Stimulated activated CD4-positive, alpha-beta T cell treated with anti-CD3 and anti-CD28 coated beads, Interleukin-15, amount 100 ng/mL, for 1 hour (primary cell): ENCODE measurements at places on chromosomes 1 and 21.

- no peak for DNase-seq
These were observed 9.3 kb upstream of the SRARP start for GRCh38 chr1:15994590-15995351.

DNA sequence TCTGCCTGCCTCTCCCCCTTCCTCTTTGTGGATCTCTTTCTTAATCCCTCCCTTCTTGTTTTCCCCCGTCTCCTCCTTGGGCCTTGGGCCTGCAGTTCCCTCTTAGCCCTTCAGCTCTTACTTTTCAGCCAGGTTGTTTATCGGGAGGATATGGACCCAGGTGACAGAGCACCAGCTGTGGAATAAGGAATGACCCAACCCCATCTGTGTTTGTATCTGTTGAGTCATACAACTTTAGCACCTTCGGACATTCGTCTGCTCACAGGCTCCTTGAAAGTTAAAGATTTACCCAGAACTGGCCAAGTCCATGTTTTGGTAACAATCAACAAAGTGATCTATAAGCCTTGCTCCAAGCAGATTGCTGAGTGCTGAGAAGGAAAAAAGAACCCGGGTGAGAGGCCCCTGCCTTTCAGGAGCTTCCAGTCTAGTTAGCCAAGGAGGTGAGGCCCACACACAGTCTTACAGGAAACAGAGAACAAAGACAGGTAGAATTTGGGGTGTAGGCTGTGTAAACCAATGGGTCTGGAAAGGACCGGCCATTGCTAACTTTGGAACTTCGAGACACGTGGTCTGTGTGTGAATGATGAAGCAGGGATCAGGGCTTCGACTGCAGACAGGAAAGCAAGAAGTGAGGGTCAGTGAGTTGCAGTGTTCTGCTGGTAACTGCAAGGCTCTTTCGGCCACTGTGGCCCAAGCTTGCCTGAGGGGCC lies 66.7 kb upstream of the F3 start:
- DNase-seq, result no peak

DNA sequence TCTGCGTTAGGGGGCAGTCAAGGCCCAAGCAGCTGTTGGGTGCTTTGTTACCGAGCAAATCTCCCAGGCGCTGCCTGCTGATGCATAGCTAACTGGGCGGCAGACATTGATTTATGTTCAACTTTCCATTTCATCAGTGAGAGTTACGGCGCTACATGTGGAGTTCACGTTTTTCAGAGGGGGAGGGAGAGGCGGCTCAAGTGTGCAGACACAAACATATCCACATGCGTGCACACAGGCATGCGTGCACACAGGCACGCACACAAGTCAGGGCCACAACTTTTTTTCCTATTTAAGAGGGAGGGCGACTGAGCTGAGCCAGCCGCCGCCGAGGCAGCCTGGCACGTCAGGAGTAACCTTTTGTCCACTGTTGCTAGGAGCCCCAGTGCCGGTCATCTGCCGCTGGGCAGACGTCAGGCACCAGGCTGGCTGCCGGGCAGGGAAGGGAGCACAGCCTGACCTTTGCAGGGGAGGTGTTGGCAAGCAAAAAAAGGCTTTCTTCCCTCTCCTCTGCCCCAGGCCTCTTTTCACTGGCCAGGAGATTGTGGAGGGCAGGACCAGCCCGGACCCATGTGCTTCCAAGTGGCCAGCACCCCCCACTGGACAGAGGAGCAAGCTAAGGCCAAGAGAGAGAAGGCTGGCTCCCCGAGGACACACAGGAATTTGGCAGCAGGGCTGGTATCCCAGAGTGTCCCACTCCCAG lies 73.3 kb downstream of the MRPL37 start:
- no peak for DNase-seq

- DNase-seq, result no peak
These were observed 295.4 kb upstream of the PBX1 start for GRCh38 chr1:164263540-164263939.

DNA sequence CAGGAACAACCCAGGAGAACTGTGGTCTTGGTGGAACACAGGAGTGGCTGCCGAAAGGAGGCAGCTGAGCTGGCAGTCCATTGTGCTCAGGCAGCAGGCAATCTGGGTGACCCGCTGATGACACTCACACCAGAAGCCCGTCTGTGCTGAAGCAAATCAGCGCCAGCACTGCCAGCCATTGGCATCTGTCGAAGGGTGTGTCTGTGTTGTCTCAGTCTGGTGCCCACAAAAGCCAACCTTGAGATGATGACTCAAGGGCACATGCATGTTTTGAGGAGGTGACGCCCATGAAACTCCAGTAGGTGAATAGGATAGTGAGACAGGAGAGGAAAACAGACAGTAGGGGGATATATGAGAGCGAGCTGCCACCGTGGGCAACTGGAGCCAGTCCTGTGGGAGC lies 167.3 kb downstream of the KAZN start:
- DNase-seq, result no peak

GRCh38 chr21:38646213-38646837 lies 148.0 kb upstream of the ERG start:
- no peak for DNase-seq

GRCh38 chr1:28775121-28775942 lies 36.6 kb upstream of the OPRD1 start:
- DNase-seq, result peak; percentile 27

DNA sequence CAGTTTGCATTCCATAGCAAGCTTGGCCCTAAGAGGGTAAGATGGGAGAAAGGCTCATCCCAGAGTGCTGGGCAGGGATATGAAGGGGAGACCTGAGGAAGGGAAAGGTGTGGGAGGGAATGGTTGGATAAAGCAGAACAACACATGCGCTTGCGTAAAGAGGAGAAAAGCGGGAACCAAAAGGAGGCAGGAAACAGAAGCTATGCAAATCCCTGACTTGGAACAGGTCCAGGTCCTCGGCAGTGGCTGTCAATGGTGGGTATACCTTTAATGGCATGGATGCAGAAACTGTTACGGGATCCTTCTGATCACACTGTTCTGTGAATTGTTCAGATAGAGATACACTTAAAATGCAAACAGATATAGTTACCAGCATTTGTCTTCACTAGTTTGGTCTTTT lies 455.6 kb downstream of the SIPA1L2 start:
- no peak for DNase-seq

- DNase-seq, result no peak
These were observed 91.2 kb downstream of the UBIAD1 start for GRCh38 chr1:11364170-11364569.

DNA sequence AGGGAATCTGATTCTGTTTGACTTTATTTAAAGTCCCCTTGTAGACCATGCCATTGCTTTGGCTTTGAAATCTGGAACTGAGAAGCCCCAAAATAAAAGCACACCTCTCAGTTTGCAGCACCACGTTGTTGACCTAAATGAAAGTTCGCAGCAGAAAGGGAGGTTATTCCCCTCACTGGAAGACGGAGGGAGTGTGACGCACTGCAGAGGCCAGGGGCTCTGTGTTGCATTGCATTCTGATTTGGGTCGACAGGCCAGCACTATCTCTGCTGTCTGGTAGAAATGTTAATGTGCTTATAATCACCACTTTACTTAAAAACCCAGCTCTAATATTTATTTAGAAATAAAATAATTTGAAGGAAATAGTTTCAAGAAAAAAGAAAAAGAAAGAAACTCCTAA lies 675.2 kb upstream of the NR5A2 start:
- no peak for DNase-seq

DNA sequence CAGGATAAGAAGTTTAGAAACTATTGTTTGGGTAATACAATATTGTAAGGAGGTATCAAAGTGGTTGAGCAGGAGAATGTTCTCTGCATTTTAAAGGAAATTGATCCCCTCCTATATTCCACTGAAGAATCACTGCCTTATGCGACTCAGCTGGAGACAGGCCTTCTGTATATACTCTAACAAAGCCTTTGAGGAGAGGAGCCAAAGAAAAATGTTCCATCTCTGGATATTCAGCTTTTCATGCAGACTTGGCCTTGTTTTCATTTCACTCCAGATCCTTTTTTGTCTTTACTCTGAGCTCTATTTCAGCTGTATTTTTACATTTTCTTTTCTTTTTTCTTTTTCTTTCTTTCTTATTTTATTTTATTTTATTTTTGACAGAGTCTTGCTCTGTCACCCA lies 42.1 kb upstream of the S1PR1 start:
- DNase-seq, result no peak

DNA sequence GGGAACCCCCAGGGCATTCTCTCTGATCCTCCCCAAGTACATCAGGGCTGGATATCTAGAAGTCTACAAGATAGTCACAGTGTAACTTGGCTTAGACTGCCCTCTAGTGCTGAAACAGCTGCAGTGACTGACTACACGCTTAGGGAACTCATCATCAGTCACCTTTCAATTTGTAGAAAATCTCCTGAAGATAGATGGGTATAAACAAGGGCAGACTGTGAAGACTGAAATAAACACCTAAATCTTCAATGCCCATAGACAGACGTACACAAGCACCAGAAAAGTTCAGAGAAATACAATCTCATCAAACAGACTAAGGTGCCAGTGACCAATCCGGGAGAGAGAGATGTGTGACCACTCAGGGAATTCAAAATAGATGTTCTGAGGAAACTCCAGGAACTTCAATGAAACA lies 46.6 kb downstream of the PACC1 start:
- no peak for DNase-seq

GRCh38 chr1:66355756-66356155 lies 178.2 kb upstream of the SGIP1 start:
- DNase-seq, result no peak

DNA sequence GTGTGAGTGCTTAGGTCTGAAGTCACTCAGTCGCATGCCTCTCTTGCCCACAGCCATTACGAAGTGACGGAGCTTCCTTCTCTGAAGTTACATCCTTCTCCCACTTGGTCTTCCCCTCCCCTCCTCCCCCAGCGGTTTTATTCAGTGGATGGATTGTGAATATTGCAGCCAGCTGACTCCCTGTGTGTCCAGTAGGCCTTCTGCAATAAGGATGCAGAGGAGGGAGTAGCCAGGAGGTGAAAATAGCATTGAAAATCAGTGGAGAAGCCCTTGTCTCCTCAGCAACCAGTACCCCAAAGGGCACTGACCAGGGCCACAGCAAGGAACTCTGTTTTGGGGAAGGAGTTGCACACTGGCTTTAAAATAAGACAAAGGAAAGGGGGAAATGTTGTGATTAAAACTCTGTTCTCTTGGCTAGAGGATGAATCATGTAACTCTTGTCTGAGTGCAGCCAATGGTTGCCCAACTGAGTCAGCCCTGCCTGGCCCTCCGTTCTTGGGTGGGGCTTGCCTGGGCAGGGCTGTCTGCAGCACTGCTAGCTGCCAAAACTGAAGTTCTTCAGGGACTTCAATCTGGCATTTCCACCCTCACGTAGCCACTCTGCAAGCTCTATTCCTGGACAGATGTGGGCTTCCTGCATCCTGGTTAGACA lies 4.3 kb downstream of the S100A10 start:
- no peak for DNase-seq

GRCh38 chr1:209063767-209064659 lies 519.5 kb upstream of the CAMK1G start:
- no peak for DNase-seq

- DNase-seq, result no peak
These were observed 111.0 kb downstream of the PTPN14 start for GRCh38 chr1:214440219-214440965.

- DNase-seq, result no peak
These were observed 25.7 kb downstream of the GPR161 start for GRCh38 chr1:168110896-168111545.

DNA sequence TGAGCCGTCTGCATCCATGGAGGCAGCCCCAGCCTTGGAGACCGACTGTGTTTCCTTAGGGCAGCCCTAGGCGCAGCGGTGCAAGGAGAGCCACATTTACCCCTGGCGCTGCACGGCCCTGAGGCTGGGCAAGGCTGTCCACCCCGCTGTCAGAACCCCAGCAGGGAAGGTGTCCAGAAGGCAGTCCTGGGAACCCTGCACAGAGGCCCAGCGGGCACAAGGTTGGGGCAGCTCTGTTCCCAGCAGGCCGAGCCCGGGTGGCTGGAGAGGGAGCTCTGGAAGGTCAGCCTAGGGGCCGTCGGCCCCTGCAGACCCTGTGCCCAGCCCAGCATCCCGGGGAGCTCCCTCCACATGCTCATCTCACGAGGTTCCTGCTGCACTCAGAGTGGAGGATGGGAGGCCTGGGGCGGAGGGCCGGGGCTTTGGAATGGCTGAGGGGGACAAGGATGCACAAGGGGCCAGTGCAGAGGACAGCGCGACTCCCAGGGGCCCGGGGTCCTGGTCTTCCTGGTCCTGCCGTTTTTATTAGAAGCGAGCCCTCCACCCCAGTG lies 19.9 kb upstream of the SAMD11 start:
- DNase-seq, result no peak

DNA sequence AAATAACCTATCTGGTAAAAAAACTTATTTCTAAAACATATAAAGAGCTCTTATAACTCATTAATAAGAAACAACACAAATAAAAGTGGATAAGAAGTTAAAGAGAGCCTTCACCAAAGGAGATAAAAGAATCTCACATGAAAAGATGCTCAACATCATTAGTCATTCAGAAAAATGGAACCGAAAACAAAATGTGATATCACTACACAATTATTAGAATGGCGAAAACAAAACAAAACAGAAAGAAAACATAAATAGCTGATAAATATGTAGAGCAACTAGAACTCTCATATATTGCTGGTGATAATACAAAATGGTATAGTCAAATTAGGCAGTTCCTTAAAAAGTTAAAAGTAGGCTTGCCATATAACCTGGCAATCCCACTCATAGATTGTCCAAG lies 1109.3 kb downstream of the PLA2G4A start:
- DNase-seq, result no peak

- DNase-seq, result no peak
These were observed 73.1 kb upstream of the USP24 start for GRCh38 chr1:55288245-55288644.

GRCh38 chr21:45510466-45510955 lies 31.7 kb downstream of the SLC19A1 start:
- DNase-seq, result no peak

GRCh38 chr1:234598974-234599616 lies 10.9 kb downstream of the IRF2BP2 start:
- no peak for DNase-seq

- no peak for DNase-seq
These were observed 34.7 kb downstream of the SLC19A1 start for GRCh38 chr21:45507523-45507875.

GRCh38 chr21:28480470-28480869 lies 512.2 kb downstream of the LTN1 start:
- DNase-seq, result no peak

DNA sequence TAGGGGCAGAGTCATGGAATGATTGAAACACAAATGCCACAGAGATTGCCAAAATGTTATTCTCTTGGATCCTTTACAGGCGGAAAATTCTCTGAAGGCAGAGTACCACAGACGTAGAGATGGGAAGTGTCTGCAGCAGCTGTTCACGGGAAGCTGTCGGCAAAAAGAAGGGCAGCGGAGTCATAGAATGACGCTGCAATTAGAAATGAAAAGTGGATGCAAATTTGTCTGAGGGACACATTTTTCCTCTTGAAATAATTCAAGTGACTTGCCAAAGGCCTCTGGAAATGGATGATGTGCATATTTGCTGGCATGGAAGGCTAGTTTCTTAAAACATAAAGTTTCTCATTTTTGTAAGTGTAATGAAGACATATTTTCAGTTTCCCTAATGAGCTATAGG lies 77.5 kb upstream of the PLD5 start:
- DNase-seq, result no peak
